ENCODE measurements at places on chromosomes 3 and 15.

DNA sequence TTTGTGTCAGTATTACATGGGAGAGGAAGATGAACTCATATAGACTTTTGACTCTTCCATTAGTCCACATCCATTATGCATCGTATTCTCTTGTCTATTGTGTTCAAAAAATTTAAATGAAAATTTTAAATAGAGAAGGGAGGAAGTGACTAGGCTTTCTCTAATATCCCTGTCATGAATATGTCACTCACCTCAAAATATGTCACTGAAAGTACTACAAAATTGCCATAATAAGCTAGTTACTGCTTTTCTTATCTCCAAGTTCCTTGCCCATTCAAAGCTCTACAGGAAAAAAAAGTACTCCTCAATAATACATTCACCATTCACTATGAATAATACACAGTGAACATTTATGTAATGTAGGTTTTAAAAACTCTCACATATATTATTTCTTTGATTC, 22.3 kb upstream of the GHSR start:
- no peak for DNase-seq

GRCh38 chr3:51391075-51391565, at the start of gene RBM15B:
TSS of gene RBM15B (plus strand) at chr3:51391285. CDS start at chr3:51391400, 115 bp downstream.
- DNase-seq = peak; percentile 86

DNA sequence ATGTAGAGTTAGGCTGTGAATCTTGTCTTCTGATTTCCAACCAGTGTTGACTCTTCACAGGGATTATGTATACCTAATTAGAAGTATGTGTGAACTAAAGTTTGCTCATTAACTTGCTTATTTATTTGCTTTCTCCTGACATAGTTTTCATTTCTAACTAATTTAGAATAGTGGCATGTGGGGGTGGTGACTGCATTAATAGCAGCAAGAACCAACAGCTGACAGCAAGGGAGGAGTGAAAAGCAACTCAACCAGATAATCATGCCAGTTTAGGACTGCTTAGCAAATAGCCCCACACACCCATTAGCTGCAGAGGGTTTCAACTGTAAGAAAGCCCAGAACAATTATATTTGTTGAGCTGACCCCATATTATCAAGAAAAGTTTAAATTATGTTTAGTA, 3.8 kb downstream of the ST3GAL6 start:
- no peak for DNase-seq

- DNase-seq = no peak
Observed at GRCh38 chr3:100263583-100263982, 2.8 kb downstream of the TBC1D23 start.

DNA sequence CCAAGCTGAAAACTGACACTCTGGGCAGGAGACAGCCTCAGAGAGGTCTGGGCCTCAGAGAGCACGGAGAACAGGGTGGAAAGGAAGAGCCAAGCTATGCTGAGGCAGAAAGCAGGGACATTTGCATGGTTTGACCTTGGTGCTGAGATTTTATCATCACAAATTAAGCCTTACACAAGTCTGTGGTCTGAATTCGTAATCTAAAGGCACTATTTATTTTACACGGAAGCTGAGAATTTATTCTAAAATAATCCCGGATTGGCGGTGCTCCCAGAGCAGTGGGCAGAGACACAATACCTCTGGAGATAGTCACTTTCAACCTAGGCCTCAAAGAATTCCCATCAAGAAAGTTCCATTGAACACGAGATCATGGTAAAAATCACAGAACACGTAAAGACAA, 47.5 kb downstream of the CFAP92 start:
- no peak for DNase-seq

GRCh38 chr15:50100486-50100885, 18.5 kb downstream of the ATP8B4 start:
- no peak for DNase-seq
